ENCODE measurements at places on chromosomes 7 and 10. TPM values are rescaled to one million over a fixed set of nuclear protein-coding genes. Genes with fewer than 3 reads are reported as not detected.

GRCh38 chr7:123398921-123399320 is 135.5 kb downstream of the IQUB start:
- no peak for DNase-seq

DNA sequence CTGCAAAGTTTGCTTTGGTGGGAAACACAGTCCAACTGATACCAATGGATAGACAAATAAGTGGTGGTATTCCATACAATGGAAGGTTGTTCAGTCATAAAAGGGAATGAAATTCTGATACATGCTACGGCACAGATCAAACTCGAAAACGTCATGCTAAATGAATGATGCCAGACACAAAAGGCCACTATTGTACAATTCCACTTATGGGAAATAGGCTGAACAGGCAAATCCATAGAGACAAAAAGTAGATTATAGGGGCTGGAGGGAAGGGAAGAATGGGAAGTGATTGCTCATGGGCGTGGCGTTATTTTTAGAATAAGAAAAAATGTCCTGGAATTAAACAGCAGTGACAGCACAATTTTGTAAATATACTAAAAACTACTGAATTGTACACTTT is 66.0 kb upstream of the FOXK1 start:
- DNase-seq: no peak

The EIF5AL1 gene
- 1.0 TPM for total RNA-seq

The CC2D2B gene
- not detected for total RNA-seq

GRCh38 chr7:73705551-73705920 is 13.9 kb downstream of the STX1A start:
- no peak for DNase-seq

DNA sequence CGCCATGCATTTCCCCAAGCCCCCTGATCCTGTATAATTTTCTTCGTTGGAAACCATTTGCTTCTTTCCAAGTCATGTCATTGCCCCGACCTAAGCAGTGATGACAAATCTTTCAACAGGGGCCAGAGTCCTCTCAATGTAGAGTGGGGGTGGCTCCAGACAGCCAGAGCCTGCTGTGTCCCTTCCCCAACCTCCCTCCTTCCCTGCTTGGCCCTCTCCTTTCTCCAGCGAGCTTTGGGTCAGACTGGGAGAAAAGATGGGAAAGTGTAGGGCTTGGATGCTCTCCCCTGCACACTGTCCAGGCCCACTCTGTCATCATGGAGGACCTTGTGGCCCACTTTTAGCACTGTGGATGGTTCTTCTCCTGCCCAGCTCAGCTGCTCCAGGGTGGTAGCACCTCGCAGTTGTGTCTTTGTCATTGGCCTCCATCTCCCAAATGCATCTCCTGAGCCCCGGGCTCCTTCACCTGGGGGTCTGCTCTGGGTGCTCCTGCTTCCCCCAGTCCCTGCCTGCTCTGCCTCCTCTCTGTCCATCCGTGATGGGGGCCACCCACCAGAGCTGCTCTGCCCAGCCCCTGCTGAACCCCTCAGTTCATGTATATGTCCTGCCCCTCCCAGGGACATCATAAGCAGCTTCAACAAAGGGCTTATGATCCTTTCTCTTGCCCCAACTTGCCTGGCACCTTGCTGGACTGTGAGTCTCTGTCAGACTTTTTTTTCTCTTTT is 37.5 kb downstream of the BTBD16 start:
- DNase-seq: no peak

GRCh38 chr10:15344876-15345285 is 26.2 kb downstream of the FAM171A1 start:
- peak; percentile 94 for DNase-seq

DNA sequence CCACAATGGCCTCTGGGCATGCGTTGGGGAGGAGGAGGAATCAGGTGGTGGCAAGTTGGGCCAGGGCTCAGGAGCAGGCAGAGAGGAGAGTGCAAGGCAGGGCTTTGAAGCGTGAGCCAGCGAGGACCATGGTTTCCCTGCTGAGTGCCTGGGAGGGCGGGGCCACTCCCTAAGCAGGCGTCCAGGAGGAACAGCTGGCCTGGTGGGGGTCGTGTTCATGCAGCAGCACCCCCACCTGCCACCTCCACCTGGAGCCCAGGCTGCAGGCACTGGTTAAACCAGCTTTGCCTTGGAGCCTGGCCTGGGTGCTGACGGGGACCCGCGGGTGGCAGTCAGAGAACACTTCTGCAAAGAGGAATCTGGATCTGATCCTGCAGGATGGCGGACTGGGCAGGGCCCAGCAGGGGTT is 24.2 kb upstream of the AQP1 start:
- no peak for DNase-seq

DNA sequence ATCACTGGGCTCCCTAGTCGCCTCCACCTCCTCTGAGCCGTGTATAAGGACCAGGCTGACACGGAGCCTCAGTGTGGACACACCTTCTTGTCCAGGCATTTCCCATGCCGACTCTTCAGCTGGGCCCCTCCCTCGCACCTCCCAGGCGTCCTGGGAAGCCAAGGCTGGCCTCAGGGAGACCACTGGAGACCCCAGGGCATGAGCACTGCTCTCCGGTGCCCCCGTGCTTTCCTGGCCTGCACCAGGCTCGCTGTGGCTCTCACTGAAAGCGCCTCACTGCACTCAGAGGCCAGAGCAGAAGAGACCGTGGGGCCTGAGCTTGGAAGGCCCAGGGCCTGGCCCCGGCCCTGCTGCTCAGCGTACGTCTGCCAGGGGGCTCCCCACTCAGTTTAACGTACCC is 31.4 kb downstream of the LRRC27 start:
- no peak for DNase-seq

GRCh38 chr7:42189535-42189934 is 47.5 kb downstream of the GLI3 start:
- DNase-seq: peak; percentile 46

GRCh38 chr7:94662548-94662947 is 6.6 kb upstream of the SGCE start:
- no peak for DNase-seq

DNA sequence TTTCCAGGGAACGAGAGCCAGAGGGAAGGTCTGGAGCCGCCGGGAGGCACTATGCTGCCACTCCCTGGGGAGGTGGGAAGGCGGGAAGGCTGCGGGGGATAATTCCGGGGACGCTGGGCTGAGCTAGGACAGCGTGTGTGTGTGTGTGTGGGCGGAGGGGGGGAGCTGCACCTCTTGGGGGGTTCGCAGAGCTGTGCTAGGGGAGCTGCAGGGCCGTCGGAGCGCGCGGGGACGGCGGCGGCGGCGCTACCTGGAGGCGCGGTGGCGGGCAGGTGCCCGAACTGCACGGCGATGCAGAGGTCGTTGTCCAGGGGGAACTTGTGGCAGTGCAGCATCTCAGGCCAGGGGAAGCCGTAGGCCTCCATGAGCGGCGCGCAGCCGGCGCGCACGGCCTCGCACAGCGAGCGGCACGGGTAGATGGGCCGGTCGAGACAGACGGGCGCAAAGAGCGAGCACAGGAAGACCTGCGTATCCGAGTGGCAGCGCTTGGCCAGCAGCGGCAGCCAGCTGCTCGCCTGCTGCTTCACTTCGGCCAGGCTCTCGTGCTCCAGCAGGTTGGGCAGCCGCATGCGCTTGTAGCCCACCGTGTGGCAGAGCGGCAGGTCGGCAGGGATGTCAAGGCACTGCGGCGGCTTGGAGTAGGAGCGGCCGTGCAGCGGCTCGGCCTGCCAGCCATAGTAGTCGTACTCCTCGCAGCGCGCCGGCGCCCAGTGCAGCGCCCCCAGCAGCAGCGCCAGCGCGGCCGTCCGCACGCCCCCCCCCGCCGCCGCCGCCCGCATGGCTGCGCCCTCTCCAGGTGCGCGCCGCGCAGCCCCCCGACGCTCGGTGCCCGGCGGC is 526 bp downstream of the SFRP5 start:
- DNase-seq: no peak

DNA sequence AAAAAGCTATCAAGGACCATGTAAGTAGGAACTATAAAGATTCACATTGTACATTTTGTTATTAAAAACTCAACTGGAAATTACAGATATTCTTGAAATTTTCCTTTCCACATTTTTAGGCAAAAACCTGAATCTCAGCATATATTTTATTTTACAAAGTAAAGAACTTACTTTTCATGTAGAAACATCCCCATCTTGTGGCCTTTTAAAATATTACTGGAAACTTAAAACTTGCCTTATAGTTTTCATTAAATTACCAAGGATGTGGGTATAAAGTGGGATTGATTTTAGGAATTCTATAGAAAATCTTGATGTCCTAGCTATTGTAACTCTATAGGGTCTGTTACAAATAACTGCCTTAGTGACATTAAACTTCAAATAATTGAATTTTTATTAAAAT is 10.6 kb downstream of the DBF4 start:
- DNase-seq: peak; percentile 20

DNA sequence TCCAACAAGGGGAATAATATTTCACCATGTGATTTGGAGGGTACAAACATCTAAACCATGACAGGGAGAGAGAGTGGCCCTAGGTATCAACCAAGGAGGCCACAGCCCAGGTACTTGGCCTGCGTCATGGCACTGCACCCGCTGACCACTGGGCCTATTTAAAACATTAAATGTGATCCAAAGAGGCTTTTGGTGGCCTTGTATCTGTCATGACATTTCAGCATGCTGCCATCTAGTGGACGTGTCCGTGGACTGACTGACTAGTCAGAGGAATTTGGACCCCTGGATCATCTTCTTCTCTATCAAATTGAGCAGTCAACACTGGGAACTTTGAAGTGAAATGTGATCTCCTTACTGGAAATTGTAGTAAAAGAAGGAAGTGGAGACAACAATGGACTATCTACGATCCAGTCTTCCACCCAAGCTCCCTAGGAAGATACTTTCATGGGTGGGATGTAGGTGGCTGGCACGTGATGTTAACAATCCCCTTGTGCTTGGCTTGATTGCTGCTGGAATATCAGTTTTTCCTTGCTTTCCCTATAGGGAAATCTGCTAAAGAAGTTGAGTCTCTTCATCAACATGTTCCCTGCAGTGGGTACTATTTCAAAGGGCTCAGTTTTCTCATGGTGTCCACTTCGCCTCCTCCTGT is 24.6 kb upstream of the ITGA8 start:
- DNase-seq: peak; percentile 35

DNA sequence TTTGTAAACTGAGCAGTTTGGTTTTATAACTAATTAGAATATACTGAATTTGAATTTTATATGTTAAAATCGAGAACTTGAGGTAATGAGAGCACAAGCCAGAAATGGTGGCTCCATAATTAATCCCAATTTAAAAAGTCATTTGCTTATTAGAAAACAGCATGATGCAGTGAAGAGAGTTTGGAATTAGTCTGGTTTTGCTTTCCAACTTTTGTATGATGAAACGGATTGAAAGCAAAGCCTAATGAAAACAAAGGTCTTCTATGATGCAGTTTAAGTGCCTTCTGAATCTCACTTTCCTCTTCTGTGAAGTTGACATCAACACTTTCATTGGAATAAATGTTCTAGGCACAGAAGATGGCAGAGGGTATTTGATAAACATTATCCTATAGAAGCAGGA is 89.4 kb downstream of the SORCS1 start:
- no peak for DNase-seq

DNA sequence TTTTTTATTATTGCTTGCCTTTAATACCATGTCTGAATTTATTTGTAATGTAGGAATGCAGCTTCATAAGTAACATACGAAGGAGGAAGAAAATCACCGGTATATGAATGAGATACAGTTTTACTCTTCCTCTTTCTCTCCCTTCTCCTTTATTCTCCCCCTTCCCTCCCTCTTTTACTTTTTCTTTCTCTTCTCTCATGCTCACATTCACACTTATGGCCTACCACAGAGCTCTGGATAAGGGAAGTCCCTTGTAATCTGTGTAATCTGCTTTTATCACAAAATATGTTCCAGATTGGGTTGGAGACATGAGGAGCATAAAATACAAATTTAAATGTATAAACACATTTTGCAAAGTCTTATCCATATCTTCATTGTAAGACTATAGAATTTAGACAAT is 59.4 kb downstream of the MDFIC start:
- DNase-seq: no peak

The TEX36 gene
- total RNA-seq: not detected

DNA sequence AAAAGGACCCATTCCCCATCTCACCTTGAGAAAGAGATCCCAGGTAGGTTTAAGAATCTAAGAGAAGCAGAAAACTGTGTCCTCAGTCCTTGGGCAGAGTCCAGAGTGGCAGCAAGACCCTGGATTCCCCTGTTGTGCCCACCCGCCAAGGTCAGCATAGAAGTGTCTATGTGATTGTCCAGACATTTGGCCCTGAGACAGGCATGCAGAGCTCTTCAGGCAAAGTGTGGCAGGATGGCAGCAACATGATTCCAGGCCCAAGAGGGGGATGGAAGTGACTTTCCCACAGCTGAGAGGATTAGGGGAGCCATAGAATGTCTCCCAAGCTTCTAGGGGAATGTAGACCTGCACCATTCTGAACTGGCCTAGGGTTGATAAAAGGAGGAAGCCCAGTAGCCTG is 39.1 kb upstream of the OPALIN start:
- DNase-seq: no peak

The HECW1 gene
- 2.5 TPM for total RNA-seq

The CHAT gene
- total RNA-seq: not detected

The AZGP1 gene
- not detected for total RNA-seq

GRCh38 chr7:29127527-29127926 is 18.8 kb downstream of the CPVL start:
- no peak for DNase-seq

GRCh38 chr10:11936389-11937152 is 106.0 kb downstream of the UPF2 start:
- no peak for DNase-seq

GRCh38 chr7:44534501-44534900 is 6.6 kb downstream of the NPC1L1 start:
- peak; percentile 33 for DNase-seq

The SORCS1 gene
- 0.40 TPM for total RNA-seq

- no peak for DNase-seq
Observed at GRCh38 chr7:147861058-147861716, 729.4 kb upstream of the C7orf33 start.

- no peak for DNase-seq
Observed at GRCh38 chr7:95411666-95412065, 15.5 kb upstream of the PON3 start.

DNA sequence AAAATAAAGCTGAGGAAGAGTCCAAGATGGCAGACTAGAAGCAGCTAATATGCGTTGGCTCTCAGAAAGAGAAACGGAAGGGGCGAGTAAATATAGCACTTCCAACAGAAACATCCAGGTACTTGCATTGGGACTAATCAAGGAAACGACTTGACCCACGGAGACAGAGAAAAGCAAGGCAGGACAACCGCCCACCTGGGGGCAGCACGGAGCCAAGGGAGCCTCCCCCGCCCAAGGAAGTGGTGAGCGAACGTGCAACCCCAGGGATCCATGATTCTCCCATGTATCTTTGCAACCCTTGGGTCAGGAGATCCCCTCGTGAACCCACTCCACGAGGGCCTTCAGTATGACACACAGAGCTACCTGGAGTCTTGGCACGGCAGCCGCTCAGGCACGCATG is 45.4 kb upstream of the GRM3 start:
- DNase-seq: peak; percentile 43
